ENCODE measurements at places on chromosomes 13 and 19.

- DNase-seq: no peak
These were observed 55.6 kb upstream of the PEG3 start for GRCh38 chr19:56896095-56896494.

GRCh38 chr19:54918499-54918898 is 12.6 kb downstream of the NCR1 start:
- no peak for DNase-seq

- DNase-seq: no peak
These were observed 14.5 kb downstream of the PHLDB3 start for GRCh38 chr19:43489979-43490599.

DNA sequence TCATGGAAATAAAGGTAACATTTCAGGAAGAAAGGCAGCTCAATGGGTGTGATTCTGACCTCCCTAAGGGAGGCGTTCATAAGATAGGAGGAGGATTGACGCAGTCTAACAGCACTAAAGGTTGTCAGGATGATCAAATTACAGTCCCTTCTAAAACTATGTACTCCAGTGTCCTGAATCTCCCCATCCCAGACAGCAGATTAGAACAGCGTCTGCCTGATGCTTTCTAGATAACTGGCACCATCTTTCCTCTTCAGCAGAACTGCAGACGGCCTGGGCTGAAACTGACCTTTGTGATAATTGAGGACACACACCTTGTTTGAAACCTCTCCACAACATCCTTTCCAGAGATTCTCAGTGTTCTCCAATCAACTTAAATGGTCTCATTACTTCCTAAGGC is 25.5 kb upstream of the SACS start:
- no peak for DNase-seq

- DNase-seq: no peak
These were observed 34.4 kb upstream of the ZNF562 start for GRCh38 chr19:9709305-9709704.

DNA sequence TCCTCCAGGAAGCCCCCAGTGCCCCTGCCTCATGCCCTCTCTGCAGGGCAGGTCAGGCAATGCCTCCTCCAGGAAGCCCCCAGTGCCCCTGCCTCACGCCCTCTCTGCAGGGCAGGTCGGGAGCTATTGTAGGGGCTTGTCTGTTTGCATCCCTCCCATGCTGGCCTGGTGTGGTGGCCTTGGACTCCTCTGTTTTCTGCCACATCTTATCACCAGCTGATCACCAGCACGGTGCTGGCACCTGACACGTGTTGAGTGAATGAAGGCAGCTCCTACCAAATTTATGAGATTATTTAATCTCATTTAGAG is 51.5 kb upstream of the C13orf46 start:
- DNase-seq: no peak

DNA sequence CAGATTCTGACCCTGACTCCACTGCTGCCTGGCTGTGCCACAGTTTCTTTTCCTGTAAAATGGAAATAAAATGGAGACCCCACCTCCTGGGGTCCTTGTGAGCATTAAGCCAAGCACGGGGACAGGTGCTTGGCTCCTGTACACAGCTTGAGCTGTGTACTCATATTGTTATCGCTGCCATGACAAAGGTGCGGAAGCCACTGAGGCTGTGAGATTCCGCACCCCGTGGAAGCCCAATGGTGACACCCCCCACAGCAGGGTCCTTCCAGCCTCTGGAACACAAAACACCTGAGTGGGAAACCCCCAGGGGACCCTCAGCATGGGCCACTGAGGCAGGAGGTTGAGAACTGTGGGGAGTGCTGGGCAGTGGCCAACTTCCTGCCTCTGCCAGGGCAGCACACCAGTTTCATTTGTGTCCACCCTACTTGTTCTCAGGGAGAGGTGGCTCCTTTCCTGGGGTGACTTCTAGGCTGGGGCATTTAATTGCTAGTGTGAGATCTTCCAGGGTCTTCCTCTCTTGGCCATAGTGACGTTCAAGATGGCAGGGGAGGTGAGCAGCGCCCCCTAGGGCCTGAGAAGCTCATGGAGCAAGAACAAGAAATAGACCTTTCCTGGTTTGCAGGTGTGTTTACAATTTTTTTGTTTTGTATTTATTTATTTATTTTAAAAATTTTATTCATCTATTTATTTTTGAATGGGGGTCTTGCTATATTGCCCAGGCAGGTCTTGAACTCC is 5.4 kb upstream of the JSRP1 start:
- no peak for DNase-seq

GRCh38 chr19:5339950-5340636 is 519 bp downstream of the PTPRS start:
- DNase-seq: no peak

DNA sequence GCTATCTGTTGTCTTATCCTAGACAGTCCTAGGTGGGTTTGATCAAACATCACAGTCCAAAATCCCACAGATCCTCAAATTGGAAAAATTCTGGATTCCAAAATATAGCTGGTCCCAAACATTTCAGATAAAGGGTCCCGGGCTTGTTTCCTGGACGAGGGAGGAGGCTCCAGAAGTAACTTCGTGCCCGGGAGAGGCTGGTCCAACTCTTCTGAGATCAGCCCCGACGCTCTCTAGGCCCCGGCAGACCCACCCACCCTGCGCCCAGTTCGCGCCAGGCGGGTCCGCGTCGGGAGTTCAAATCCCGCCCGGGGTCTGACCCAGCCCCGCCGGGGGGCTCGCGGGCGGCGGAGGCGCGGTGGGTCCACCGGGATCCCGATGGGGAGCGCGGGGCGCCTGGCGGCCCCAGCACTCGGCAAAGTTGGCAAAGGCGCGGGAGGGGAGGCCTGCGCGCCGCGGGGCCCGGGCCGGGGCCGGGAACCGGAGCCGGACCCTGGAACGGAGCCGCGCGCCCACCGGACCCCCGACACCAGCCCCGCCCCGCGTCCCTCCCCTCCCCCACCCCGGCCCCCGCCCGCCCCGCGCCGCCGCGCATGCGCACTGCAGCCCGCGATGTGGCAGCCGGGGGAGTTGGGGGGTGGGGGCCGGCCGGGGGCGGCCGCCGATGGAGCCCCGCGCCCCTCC is 513 bp downstream of the MIER2 start:
- peak; percentile 26 for DNase-seq

- no peak for DNase-seq
These were observed 7.8 kb upstream of the SYCN start for GRCh38 chr19:39211731-39212374.

Data from fibroblast of lung (primary cell).